Kasumi-1 (cell line): ENCODE measurements at places on chromosomes 5 and 9.

GRCh38 chr5:179264783-179265513 lies 80.3 kb downstream of the ADAMTS2 start:
- no peak for DNase-seq

DNA sequence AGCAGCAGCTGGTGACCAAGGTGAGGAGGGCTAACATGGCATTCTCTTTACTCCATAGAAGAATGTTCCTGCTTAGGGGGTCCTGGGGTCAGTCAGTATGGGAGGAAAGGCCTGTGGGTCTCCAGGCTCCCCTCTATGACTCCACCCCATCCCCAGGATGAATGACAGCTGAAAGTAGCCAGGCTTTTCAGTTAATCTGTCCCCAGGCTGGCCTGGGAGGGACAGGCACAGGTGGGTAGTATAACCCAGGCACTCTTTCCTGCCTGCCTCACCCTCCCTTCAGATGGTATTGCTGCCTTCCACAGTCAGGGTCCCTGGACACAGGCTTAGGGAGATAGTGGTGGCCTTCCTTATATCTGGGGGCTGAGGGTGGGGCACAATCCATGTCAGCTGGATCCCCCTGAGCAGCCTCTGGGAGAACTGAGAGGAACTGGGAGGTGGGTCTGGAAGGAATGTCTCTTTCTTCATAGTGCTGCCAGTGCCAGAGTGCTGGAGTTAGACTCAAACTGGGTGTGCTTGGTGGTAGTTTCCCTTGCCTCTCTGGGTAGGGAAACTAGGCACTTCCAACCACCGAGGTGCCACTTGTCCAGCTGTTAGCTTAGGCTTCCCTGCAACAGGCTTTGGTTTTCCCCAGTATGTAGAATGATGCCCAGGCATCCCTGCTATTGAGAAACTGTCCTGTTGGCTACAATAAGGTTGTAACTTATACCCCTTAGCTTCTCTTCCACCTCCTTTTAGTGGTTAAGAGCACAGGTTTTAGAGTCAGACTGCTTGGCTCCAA lies 27.8 kb downstream of the LARP1 start:
- no peak for DNase-seq

- DNase-seq = no peak
Observed at GRCh38 chr5:72234868-72235267, 85.2 kb downstream of the MRPS27 start.

GRCh38 chr9:101146508-101146907 lies 118.0 kb downstream of the PLPPR1 start:
- no peak for DNase-seq

- no peak for DNase-seq
Observed at GRCh38 chr5:63022403-63022802, 443.8 kb downstream of the LRRC70 start.

DNA sequence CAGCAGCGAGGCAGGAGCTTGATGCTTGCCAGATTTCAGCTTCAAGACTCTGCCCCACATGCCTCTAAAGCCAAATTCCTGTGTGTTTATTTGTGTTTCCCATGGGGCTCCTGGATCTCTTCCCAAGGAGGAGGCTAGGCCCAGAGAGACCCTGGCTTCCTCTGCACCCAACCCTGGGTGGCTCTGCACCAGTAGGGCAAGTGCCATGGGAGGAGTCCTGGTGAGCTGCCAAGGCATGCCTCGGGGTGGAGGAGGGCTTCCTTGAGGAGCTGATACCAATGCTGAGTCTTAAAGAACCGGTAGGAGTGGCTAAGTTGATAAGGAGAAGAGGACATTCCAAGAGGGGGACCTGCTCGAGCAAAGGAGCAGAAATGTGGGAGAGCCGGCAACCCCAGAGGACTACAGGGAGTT lies 6.8 kb upstream of the TIFAB start:
- DNase-seq = no peak

- DNase-seq = no peak
Observed at GRCh38 chr5:177304392-177305119, 957 bp downstream of the PRELID1 start.

GRCh38 chr9:106885451-106885850 lies 22.5 kb downstream of the ZNF462 start:
- DNase-seq = no peak
